Colonic mucosa (tissue), 4 donors: ENCODE measurements at places on chromosomes 12 and 14. TPM values are rescaled to one million over a fixed set of nuclear protein-coding genes. Genes with fewer than 3 reads are reported as not detected.

DNA sequence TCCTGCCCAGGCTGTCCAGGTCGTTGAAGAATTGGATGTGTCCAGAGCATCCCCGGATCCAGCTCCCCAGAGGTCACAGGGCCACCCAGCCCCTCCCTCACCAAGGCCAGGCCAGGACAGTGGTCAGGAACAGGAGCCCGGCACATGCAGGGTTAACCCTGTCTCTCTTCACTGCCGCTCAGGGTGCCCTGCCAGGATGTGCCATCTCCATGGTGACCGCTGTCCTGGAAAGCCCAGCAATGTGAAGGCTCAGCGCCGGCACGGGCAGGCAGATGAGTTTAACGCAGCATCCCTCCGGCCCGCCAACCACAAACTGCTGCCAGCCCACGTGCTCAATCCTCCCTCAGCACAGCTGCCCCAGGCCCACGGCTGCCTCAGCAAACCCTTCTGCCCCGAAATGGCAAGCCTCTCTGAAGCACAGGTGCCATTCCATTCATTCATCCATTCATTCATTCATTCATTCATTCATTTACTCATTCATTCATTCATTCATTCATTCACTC is 4.4 kb downstream of the TMEM179 start:
- DNase-seq = no peak
- no peaks in the 10 kb centered on the region for H3K4me1 ChIP-seq
- no peak overlapping the region for H3K27ac ChIP-seq
- H3K27me3 ChIP-seq = peaks cover 15% of the 10 kb centered on the region
- H3K4me3 ChIP-seq = no peak overlapping the region
- no peaks in the 10 kb centered on the region for H3K36me3 ChIP-seq

DNA sequence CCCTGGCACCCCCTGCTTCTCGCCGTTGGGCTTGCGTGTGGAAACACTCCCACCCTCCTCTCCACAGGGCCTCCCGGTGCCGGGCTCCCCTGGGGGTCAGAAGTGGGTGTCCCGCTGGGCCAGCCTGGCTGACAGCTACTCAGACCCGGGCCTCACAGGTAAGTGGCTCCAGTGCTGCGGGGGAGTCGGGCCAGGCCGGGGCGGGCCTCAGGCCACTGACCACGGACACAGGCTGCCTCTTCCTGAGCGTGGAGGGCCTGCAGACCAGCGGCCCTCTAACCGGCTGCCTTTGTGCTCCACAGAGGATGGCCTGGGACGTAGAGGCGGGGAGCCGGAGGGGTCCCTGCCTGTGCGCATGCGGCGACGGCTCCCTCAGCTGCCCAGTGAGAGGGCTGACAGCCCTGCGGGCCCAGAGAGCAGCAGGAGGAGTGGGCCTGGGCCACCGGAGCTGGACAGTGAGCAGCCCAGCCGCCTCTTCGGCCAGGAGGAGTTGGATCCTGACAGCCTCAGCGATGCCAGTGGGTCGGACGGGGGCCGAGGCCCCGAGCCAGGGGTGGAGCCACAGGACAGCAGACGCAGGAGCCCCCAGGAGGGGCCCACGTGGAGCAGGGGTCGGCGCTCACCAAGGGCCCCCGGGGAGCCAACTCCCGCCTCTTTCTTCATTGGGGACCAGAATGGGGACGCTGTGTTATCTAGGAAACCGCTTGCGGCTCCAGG is 21.1 kb downstream of the CEP170B start:
- H3K36me3 ChIP-seq = peaks cover 3% of the 10 kb centered on the region
- no peak overlapping the region for H3K4me3 ChIP-seq
- no peaks in the 10 kb centered on the region for H3K4me1 ChIP-seq
- H3K27me3 ChIP-seq = no peaks in the 10 kb centered on the region
- DNase-seq = no peak

DNA sequence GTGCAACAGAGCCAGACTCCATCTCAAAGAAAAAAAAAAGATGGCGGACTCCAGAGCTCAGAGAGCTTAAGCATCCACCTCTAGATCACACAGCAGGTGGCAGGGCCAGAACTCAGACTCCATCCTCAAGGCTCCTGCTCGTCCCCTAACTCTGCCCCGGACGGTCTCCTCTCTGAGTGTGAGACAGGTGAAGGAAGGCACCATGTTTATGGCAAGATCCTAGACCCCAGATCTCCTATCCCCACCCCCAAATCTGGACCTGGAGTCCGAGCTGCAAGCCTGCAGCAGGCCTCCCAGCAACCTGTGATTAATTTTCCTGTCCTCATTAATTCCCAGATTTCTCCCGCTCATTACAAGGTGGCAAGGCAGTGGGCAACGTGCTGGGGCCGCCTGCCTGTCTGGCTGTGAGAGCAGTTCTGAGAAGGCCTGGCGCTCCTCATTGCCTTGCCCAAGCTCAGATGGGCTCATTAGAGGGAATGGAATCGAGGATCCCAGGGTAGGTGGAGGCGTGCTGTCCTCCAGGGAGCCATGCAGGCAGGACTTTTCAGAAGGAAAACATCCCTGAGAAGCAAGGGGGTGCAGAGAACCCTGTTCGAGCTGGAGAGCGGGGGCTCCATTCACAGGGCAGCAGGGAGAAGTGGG is 296.6 kb upstream of the RTL1 start:
- no peaks in the 10 kb centered on the region for H3K36me3 ChIP-seq
- no peak for DNase-seq
- no peak overlapping the region for H3K27ac ChIP-seq
- no peaks in the 10 kb centered on the region for H3K4me1 ChIP-seq
- H3K4me3 ChIP-seq = no peak overlapping the region

DNA sequence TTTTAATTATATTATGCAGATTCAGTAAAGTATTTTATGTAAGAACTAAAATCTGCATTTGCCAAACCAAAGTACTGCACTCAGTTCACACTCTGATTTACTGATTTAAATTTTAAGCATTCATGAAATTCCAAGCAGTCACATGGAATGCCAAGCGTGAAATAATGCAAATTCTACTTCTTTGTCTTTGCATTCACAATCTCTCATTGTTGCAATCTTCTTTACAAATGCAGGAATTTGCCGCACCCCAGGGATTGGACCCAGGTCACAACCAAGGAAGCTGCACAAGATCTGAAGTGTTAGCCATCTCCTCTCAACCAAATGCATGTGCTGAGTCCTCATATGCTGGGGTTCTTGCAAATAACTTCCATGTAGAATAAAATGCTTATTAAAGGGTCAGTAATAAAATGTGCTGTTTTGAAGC is 71.9 kb downstream of the TUNAR start:
- no peaks in the 10 kb centered on the region for H3K36me3 ChIP-seq
- no peaks in the 10 kb centered on the region for H3K4me1 ChIP-seq
- H3K4me3 ChIP-seq = no peak overlapping the region

DNA sequence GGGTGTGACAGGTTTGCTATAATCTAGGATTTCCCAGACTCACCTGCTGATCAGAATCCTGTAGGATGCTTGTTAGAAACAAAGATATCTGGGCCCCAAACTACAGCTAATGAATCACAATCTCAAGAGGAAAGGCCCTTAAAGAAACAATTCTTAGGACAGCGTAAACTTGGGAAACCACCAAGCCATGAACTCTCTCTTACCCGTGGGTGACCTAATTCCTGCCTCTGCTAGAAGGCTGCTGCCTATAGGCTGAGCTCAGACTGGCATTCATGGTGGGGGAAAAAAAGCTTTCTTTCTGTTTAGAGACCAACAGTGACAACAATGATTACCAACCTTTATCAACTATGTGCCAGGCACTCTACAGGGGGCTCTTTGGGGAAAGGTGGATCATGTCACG is 213.9 kb upstream of the FKBP4 start:
- H3K4me3 ChIP-seq = no peak overlapping the region
- no peaks in the 10 kb centered on the region for H3K36me3 ChIP-seq
- no peak overlapping the region for H3K27ac ChIP-seq
- no peaks in the 10 kb centered on the region for H3K4me1 ChIP-seq

DNA sequence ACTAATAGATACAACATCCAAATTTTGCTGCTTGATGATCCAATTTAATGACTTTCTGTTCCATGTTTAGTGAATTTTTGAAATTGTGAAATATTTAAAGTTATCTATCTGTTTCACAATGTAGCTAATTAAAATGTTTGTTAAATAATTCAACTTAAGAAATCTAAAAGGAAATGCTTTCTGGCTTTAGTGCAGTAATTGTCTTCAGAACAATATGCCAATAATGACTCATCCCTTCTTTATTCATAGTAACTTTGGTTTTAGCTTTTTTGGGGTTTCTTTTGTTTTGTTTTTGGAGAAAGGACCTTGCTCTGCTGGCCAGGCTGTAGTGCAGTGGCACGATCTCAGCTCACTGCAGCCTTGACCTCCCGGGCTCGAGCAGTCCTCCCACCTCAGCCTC is 479.2 kb upstream of the RGS6 start:
- no peaks in the 10 kb centered on the region for H3K36me3 ChIP-seq
- H3K4me1 ChIP-seq = no peaks in the 10 kb centered on the region
- DNase-seq = no peak
- H3K27ac ChIP-seq = no peak overlapping the region
- H3K4me3 ChIP-seq = no peak overlapping the region
- no peaks in the 10 kb centered on the region for H3K27me3 ChIP-seq

E2F7 gene
- total RNA-seq = 2.4 TPM

DHH gene
- total RNA-seq = 0.29 TPM

PRICKLE1 gene
- 2.9 TPM for total RNA-seq

IGF1 gene
- 3.2 TPM for total RNA-seq
